ENCODE measurements at places on chromosomes 11 and 22. TPM values are rescaled to one million over a fixed set of nuclear protein-coding genes. Genes with fewer than 3 reads are reported as not detected.

The NXPE2 gene
- total RNA-seq = 0.11 TPM

The KRTAP5-2 gene
- not detected for total RNA-seq

DNA sequence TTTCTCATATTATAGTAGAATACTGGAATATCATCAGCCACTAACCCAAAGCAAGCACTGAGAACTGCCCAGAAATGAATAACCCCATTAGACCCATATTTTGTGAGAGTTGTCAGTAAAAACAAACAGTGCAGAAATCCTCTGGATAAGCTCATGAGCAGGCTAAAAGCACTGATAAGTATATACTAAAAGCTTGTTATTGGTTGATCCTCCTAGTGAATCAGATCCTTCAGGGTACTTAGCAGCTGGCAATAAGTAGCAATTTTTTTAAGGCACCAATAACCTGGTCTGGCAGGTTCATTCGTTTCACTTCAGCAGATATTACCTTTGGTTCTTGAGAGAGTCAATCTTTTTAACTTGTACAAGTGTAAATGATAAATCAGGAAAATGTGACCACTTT is 1.2 kb downstream of the NOX4 start:
- peak overlapping the region; percentile 93 for H3K27ac ChIP-seq
- peak; percentile 66 for DNase-seq
- H3K4me1 ChIP-seq = peaks cover 16% of the 10 kb centered on the region
- peak overlapping the region; percentile 75 for H3K4me3 ChIP-seq
- no peaks in the 10 kb centered on the region for H3K27me3 ChIP-seq

DNA sequence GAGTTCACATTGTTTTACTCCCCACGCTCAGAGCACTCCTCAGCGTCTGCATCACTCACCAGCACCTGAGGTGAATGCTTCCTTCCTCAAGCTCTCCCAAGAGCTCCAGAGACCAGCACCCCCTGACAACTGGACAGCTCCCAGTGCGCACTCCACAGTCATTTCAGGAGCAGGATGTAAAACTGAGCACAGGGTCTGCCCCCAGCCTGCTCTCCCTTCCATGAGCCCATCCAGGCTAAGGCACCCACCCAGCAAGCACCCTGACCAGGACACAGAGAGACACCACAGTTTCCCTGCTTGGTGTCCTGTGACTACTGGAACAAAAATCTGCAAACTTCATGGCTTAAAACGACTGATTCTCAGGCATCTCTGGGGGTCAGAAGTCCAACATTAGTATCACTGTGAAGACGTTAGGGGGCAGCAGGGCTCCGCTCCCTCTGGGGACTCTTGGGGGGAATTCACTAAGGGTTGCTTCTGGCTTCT is 3.3 kb downstream of the SCGB1D2 start:
- DNase-seq = peak; percentile 10
- H3K4me1 ChIP-seq = no peaks in the 10 kb centered on the region
- H3K27me3 ChIP-seq = no peaks in the 10 kb centered on the region
- no peak overlapping the region for H3K4me3 ChIP-seq

DNA sequence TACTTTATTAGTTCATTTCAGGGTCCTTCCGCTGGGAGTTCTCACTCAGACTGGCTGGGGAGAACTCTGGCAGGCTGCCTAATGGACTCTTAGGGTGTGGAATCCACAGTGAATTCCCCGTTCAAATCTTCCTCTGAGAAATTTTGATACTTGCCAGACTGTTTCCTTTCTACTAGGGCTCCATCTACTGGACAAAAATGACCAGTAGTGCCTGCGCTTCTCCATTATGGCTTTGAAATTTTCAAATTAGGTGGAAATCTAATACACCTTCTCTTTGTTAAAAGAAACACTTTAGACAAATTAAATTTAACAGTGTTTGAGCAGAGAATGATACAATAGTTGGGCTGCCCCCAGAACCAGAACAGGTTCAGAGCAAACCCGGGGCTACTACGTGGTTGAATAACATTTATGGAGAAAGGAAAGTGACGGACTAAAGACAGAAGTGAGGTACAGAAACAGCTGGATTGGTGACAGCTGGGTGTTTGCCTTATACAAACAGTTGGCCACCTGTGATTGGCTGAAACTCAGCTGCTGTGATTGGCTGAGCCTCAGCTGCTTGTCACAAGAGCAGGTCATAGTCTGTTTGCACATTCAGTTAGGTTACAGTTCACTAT is 52.9 kb upstream of the FDX1 start:
- no peaks in the 10 kb centered on the region for H3K36me3 ChIP-seq
- DNase-seq = peak; percentile 82
- H3K27ac ChIP-seq = no peak overlapping the region
- H3K27me3 ChIP-seq = no peaks in the 10 kb centered on the region
- no peak overlapping the region for H3K4me3 ChIP-seq

GRCh38 chr22:49767355-49768062 is 60.2 kb downstream of the BRD1 start:
- H3K4me1 ChIP-seq = no peaks in the 10 kb centered on the region
- H3K27ac ChIP-seq = no peak overlapping the region
- DNase-seq = peak; percentile 20
- H3K4me3 ChIP-seq = no peak overlapping the region
